ENCODE measurements at places on chromosomes 5 and 9.
A peak's percentile ranks its signal among the peaks of the same experiment; 100 is the strongest.

DNA sequence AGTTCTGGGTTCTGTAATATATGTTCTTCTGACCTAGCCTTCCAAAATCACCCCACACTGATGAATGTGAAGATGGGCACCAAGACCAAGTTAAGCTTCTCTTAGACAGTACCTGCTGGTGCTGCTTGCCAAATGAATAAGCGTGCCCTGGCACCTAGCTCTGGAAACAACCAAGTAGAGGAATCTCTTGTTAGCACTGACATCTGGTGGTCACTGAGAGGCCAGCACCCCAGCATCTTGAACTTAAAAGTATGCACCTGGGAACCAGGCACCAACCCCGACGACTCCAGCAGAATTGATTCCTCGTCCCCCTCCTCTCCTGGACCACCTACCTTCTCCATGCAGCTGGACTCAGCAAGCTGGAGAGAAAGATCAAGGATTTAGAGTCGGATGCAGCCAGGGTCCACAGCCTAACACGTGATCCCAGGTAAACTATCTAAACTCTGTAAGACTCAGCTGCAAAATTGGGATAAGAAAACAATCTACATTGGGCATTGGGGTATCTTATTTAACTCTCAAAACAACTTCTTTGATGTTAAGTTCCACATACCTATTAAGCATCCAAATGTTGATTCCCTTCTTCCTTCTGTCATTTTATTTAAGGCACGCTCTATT is 89.8 kb downstream of the SLC1A3 start:
- peak; percentile 6 for DNase-seq

- DNase-seq: no peak
These were observed 15.0 kb downstream of the PRR16 start for GRCh38 chr5:120479066-120479465.

DNA sequence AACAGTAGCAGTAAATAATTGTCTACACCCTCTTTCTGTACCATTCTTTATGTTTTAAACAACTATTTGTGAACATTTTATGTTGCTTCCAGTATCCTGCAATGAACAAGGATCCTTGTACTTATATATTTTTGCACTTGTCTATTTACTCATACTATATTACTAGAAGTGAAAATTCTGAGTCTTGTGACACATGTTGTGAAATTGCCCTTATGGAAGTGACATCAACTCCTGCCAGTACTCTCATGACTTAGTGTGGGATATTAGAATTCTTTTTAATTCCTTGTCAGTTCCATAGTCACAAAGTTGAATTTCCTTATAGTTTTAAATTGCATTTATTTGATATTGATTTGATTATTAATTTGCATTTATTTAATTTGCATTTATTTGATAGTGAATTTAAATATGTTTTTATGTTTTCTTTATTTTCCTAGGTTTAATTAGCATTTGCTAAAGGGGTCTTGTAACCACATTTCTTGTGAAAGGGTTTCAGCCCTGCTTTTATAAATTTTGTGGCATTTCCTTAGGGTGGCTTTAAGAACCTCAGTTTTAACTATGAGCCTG is 27.7 kb downstream of the PARP8 start:
- no peak for DNase-seq

DNA sequence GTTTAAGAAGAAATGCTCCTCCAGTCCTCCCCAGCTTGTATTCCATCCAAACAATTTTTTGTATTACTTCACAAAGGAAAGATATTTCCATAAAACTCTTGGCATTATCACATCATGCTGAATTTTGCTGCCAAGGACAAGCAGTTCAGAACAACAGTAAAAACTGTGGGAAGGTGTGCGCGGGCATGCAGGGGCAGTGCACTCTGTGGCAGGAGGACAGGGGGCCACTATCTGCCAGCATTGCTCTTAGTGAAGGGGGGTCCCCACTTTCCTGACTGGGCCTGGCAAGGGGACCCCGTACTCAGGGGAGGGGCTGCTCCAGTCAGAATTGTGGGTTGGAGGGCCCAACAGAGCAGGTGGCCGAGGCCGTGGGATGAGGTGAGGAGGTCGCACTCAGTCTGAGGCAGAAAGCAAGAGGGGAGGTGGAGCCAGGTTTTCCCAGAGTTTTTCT is 32.8 kb downstream of the ANGPTL2 start:
- DNase-seq: no peak

DNA sequence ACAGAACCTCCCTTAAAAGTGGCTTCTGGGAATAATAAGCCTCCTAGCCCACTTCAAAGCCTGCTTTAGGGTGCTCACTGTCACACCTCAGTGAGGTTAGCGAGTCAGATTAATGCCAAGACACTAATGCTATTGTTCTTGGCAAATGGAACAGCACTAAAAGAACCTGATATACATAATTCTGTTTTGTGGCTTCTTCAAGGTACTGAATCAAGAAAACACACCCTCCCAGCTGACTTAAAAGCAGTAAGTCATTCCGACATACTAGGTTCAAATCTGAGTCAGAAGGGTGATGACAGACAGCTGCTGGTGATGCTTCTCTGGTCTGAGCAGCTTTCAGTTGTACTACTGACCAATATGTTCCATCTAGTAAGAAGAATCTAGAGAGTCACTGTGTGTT is 121.6 kb downstream of the OXCT1 start:
- DNase-seq: no peak
